Iris pigment epithelial cell (primary cell): ENCODE measurements at places on chromosomes 1 and 21.

DNA sequence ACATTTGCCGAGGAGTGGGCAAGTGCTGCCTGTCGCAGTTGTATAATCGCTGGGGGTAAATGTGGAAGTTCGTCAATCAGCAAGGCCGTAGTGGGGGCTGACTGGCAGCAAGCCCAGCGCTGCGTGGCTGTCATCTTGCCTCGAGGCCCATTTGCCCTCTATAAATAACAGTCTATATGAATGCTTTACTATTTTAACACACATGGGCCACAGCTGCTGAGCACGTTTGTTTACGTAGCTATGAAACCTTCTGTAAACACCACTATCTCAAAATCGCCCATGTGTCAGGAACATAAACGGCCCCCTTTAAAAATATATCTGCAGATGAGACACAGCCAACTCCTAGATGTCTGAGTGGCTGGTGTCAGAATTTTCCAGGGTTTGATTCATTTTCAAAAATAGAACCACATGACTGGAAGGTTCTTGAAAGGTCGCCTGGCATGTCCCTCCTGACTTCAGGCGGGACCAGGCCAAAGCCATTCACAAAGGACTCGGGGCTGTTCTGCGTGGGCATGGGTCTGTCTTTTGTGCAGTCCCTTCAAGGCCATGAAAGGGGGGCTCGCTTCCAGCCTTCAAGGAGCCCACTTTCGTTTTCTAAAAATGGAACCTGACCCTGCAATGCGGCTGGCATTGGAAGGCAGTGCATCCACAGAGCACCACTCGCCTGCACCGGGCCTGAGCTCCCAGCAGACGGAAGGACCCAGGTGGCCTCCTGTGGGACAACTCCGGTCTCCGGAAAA is 205.5 kb downstream of the KCNJ6 start:
- peak; percentile 11 for DNase-seq

DNA sequence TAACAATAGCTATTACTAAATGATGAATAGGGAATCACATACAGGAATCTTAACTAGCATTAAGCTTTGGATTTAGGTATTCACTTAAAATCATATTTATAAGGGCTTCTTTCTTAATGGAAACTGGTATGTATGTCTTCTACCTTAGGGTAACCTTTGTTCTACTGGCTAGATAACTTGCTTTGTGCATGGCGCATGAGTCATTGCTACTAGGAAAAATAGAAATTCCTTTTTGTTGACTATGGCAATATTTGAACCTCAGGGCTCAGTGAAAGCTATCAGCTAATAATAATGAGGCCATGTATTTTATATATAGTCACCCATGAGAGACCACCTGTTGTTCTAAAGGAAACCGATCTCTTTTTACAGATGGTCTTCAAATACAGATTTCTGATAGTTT is 72.5 kb downstream of the RPS6KC1 start:
- DNase-seq: peak; percentile 82

DNA sequence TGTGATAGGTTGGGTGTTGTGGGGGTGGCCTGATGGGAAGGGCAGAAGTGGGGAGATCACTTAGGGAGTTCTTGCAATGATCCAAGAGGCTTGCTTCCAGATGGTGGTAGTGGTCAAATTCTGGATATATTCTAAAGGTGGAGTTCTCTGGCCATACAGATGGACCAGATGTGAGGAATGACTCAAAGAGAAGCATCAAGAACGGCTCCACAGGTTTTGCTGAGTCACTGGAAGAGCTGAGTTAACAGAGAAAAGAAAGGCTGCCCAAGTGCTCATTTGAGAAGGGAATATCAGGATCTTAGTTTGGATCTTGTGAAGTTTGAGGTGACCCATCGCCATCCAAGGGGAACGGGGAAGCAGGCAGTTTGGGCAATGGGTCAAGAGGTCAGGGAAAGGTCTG is 192.9 kb upstream of the GALNT2 start:
- DNase-seq: peak; percentile 40

DNA sequence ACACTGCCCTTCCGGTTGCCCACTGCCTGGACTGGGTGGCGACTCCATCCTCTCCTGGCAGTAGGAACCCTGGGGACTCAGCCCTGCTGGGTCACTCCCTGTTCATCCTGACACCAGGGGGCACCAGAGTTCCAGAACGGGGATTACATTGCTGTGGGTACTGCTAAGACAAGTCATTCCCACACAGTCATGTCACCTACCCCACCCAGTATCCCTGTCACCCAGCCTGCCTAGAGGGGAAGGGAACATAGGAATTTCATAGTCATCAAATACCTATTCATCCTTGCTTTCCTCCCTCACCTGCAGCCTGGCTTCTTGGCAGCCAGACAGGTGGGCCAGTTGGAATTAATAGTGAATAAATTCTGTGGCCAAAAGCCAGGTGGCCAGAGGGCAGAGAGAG is 9.8 kb upstream of the SFN start:
- DNase-seq: peak; percentile 73

- peak; percentile 99 for DNase-seq
These were observed 202.1 kb downstream of the NCAM2 start for GRCh38 chr21:21200103-21200938.

DNA sequence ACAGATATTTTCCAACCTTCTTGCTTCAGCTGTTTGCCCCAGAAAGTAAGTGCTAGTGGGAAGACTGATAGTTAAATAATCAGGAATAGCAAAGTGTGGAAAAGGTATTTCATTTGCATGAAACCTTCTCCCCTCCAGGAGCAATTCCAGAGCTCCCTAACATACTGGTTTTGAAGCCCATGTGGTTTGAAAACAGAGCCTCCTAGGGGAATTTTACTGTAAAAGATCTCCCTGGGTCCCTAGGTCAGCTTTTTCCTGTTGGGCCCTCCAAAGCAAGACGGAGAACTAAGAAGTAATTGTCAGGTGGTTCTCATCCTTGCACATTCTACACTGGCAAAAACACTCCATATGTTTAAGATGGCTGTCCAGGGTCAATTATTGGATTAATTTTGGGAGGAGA is 218.7 kb upstream of the FOXD3 start:
- DNase-seq: no peak

DNA sequence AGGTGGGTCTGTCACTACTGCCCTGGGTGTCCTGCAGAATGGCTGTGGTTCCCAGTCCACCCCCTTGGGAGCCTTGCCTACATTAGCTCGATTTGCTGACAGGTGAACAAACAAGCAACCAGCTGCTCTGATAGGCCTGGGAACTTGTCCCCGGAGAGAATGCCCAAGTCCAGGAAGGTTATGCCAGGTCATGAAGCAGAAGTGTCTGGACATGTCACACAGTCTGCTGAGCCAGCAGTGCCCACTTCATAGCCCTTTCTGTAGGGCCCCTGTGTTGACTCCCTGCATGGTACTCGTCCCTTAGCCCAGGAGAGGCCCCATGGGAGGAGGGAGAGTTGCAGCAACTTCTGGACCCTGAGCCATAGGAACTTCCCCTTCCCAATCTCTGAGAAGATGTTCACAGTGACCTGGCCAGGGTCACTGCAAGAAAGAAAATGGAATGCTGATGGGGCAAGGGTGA is 31.0 kb downstream of the UCK2 start:
- DNase-seq: no peak
